ENCODE measurements at places on chromosomes 3 and 15.

GRCh38 chr3:24062916-24063315 lies 117.8 kb downstream of the NR1D2 start:
- DNase-seq, result no peak

- DNase-seq, result no peak
Measured at GRCh38 chr3:55584716-55585368, 97.7 kb upstream of the WNT5A start.

- no peak for DNase-seq
Measured at GRCh38 chr15:61410662-61411061, 181.6 kb upstream of the RORA start.

GRCh38 chr3:157755233-157755632 lies 252.0 kb upstream of the VEPH1 start:
- no peak for DNase-seq

- DNase-seq, result no peak
Measured at GRCh38 chr3:15903759-15904720, 106.3 kb upstream of the ANKRD28 start.

Measured in small intestine (tissue), 16 donors.